NCI-H1417 treated with DMSO at 0.1 percent for 48 hours (cell line): ENCODE measurements at places on chromosomes 16 and 17.

DNA sequence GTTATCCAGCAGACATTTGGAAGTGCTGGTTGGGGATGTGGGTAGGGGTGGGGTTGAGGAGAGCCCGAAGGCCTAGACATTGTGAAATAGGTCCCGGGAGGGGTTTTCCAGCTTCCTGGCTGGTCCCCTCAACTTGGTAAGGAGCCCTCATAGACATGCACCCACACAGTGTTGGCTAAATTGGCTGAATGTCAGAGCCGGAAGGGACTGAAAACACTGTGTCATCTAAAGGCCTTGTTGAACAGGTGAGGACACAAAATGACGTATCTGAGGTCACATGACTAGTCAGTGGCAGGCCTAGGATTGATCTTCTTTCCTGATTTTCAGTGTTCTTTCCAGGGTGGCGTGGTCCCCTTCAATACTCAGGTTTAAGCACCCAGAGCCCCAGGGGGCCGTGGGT lies 27.6 kb downstream of the ITGB3 start:
- DNase-seq: no peak

- DNase-seq: no peak
These were observed 11.9 kb upstream of the PVALEF start for GRCh38 chr17:81153340-81153803.

DNA sequence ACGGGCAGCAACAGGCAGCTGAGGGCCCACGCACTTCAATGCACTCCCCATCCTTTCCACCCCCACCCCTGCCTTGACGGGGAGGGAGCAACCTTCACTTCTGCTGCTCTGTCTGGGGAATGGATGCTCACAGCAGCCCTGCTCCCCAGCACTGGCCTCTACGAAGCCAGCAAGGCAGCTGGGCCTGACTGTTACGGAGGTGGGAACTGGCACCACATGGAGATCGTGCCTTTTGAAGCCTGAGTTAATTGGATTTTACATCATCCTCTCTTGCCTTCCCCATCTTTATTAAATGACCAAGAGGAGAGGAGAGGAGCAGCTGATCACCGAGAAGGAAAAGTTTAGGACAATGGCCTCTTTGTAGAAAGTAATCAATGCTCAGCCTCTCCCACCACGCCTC lies 187.0 kb upstream of the RPL38 start:
- no peak for DNase-seq

DNA sequence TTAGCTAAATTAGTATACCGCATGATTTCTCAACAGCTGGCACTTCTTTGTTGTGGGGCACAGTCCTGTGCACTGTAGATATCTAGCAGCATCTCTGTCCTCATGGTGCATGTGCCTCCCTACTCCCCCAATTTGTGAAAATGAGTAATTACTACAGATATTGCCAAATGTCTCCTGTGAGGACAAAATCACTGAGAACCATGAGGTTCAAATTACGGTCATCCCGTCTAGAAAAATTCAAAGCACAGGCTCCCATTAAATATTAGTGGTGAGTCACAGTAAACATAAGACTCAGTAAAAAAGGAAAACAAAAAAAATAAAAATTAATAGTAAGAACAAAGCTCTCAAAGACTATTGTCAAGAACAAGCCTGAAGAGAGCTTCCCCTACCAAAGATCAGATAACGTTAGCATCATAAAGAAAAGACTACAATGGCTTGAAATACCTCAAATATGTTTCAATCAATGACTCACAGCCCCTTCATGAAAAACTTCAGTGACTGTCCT lies 57.8 kb downstream of the STH start:
- DNase-seq: no peak

- DNase-seq: no peak
These were observed 9.1 kb upstream of the MAPK8IP3 start for GRCh38 chr16:1696863-1697262.

GRCh38 chr16:48384520-48385252 lies 527 bp downstream of the SIAH1 start:
- DNase-seq: no peak

DNA sequence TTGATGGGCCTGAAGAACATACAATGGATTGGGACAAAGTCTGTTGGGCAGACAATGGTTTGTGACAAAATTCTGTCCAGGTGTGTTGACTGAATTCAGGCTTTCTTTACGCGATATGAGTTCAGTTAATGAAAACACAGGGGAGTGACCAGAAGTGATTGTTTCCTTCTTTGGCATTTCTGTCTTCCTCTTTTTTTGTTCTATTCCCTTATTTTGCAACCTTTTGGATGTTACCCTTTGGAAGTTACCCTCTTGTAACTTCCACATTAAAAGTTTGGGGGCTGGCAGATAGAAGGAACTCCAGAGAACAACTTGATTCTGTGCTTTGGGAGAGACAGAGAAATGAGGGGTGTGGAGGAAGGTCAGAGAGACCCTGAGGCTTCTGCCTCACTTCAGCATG lies 126.7 kb downstream of the PITPNC1 start:
- DNase-seq: no peak
